ENCODE measurements at places on chromosomes 1 and 21.

DNA sequence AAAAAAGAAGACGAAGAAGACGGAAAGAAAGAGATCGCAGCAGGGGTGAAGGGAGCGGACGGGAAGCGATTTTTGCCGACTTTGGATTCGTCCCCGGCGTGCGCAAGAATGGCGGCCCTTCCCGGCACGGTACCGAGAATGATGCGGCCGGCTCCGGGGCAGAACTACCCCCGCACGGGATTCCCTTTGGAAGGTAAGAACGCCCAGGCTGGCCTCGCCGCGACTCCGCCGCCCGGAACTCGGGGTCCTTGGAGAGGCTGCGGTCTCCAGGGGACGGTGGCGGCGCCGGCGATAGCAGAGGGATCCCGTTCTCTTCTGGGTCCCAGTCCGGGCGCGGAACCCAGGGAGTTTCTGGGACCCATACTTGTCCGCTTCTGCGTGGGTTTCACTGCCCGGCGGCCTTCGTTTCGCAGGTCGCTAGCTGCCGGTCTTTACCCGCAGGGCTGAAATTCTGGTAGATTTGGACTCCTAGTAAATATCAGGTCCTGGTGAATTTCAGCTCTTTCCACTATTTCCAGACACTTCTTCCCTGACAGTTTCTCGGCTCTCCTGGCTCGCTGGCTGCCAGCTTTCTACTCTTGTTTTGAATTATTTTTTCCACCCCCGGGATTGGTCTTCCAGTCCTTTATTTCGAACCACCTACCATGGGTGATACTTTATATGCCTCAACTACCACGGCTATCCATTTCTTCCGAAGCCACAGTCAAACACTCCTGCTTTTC lies 1.0 kb downstream of the PAX7 start:
- no peak for DNase-seq

- DNase-seq, result no peak
These were observed 8.9 kb downstream of the TAGLN2 start for GRCh38 chr1:159916242-159917051.

GRCh38 chr1:89692601-89693521 lies 59.9 kb downstream of the LRRC8C start:
- DNase-seq, result no peak

- no peak for DNase-seq
These were observed 203.9 kb downstream of the TOMM20 start for GRCh38 chr1:234924450-234925355.

DNA sequence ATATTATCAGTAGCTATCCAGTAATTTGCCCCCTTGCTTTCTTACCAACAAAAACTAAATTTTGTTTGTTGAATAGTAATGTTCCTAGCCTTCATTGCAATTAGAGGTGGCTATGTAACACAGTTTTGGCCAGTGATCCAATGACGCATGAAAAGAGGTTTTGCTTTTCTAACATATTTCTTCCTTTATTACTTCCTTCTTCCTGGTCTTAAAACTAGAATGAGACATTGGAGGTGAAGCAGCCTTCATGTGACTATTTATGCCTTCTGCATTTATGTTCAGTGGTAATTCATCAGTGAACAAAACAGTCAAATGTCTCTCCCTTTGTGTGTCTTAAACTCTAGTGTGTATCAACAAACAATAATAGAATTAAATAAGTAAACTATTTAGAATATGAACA lies 35.5 kb downstream of the LRIF1 start:
- no peak for DNase-seq

- no peak for DNase-seq
These were observed 7.6 kb upstream of the FNBP1L start for GRCh38 chr1:93440272-93440671.

DNA sequence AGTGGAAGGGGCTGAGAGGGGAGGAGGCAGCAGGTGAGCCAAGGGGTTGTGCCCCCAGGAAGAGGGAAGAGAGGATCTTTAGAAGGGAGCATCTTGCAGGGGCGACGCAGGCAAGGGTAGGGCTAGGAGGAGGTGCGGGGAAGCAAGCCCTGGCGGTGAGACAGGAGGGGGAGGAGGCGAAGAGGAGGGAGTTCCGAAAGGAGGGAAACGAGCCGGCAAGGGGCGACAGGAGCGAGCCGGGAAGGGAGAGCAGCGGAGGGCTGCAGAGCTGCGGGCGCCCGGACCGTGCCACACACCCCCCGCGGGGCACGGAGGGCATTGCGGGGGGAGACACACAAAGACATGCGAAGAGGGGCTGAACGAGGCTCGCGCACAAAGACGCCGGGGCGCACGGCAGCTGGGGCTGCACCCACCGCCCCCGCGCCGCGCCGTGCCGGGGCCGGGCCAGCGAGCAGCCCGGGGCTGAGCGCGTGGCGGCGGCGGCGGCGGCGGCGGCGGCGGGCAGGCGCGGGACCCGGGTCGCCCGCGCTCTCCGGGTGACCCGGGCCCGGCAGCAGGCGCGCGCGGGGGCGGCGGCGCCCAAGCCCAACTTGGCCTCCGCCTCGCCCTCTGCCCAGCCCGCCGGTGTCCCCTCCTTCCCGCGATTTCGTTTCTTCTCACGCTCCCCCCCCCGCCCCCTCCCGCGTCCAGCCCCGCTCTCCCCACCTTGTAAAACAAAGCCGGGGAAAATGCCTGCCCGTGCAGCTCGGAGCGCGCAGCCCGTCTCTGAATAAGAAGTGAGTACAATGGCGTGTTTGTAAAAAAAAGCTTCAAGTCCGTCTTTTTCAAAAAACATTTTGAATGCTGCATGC lies at the start of gene KCNK2:
Gene KCNK2 (plus strand): TSS at position 206 of the 851 bp plus-strand sequence. CDS start 649 bp downstream, outside the sequence.
- no peak for DNase-seq

Measured in stimulated activated CD4-positive, alpha-beta T cell treated with anti-CD3 and anti-CD28 coated beads, Interleukin-1b, Interleukin-23, amount 100 ng/mL, for 1 hour (primary cell).